ENCODE measurements at places on chromosomes 2 and 18.

DNA sequence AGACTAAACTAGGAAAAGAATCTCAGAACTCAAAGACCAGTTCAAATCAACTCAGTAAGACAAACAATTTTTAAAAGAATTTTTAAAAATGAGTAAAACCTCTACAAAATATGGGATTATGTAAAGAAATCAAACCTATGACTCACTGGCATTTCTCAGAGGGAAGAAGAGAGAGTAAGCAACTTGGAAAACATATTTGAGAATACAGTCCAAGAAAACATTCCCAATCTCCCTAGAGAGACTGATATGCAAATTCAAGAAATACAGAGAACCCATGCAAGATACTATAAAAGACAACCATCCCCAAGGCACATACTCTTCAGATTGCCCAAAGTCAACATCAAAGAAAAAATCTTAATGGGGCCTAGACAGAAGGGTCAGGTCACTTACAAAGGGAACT lies 162.7 kb downstream of the WDPCP start:
- DNase-seq = no peak

- DNase-seq = no peak
Measured at GRCh38 chr2:189248141-189248540, 68.6 kb upstream of the COL5A2 start.

DNA sequence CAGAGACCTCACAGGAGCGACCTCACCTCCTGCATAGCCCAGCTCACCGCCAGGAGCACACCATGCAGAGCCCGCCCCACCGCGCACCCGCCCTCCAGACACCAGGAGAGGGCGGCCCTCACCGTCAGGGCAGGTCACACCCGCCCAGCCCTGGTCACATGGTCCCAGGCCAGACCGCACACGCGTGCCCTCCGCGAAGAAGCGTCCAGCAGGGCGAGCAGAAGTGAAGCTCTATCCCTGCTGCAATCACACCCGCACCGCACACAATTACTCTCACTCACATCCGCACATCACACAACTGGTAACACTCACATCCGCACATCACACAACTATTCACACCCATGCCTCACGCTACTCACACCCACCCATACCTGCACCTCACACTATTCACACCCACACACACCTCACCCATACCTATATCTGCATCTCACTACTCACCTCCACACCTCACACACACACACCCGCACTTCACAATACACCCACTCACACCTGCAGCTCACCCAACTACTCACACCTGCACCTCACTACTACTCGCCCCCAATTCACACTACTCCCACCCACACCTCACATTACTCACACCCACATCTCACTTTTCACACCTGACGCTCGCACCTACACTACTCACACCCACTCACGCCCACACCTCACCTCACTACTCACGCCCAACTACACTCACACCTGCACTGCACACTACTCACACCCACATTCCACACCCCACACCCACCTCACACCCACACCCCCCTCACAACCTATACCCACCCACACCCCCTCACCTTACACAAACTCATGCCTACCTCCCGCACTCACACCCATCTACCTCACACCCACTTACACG lies 242.0 kb downstream of the HDAC4 start:
- no peak for DNase-seq

DNA sequence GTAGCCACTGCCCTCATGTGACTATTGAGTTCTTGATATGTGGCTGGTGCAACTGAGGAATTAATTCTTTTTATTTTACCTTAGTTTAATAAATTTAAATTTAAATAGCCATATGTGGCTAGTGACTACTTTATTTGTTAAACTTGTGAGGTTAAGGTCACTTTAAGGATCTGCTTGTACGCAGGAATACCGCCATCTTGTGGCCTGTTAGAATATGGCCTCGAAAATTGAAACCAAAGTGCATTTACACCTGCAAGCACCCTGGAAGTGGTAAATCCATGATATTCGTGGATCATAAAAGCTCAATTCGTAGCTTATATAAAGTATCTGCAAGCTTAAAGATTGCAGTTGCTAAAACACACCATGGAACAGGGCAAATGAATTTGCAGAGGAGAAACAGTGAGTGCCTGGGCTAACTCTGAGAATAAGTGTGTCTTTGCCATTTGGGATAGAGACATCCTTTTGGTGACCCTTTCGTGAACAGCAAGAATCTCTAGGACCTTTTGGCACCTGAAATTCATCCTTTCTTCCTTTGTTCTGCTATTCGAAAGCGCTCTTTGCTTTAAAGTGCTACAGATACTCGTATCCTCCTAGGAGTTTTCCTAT lies 59.9 kb upstream of the REG3A start:
- DNase-seq = no peak

GRCh38 chr2:170533156-170533555 lies 182.0 kb upstream of the SP5 start:
- DNase-seq = no peak

GRCh38 chr2:101328474-101329007 lies 20.0 kb upstream of the RNF149 start:
- DNase-seq = no peak

GRCh38 chr2:143158098-143158497 lies 28.9 kb downstream of the ARHGAP15 start:
- DNase-seq = no peak

GRCh38 chr2:179049546-179050311 lies at the start of gene CCDC141:
Gene CCDC141 (minus strand): TSS chr2:179050137. CDS start chr2:179049941, 196 bp downstream.
- no peak for DNase-seq

GRCh38 chr2:201961401-201961800 lies 72.3 kb upstream of the FZD7 start:
- no peak for DNase-seq

Measured in stimulated activated CD8-positive, alpha-beta memory T cell treated with anti-CD3 and anti-CD28 coated beads, Interleukin-7, amount 100 ng/mL, for 1 hour (primary cell).